ENCODE measurements at places on chromosomes 4 and X.
A peak's percentile ranks its signal among the peaks of the same experiment; 100 is the strongest.

DNA sequence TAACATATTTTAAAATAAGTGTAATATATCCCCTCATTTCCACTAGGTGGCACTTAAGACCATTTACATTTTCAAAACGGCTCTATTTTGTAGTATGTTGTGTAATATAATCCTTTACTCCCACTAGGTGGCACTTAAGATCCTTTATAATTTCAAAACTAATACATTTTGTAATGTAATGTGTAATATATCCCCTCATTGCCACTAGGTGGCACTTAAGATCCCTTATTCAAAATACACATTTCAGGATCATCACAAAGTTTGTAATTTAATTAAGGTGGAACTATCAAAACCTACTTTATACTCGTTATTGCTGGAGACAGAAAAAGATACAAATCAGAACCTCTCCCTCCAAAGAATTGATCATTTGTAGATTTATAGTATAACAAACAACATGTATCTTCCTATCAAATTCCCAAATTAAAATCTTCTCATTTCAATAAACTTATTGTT is 132.5 kb downstream of the ARHGAP6 start:
- peak; percentile 78 for DNase-seq

- peak; percentile 45 for DNase-seq
Measured at GRCh38 chr4:87856816-87857215, 24.0 kb downstream of the MEPE start.

DNA sequence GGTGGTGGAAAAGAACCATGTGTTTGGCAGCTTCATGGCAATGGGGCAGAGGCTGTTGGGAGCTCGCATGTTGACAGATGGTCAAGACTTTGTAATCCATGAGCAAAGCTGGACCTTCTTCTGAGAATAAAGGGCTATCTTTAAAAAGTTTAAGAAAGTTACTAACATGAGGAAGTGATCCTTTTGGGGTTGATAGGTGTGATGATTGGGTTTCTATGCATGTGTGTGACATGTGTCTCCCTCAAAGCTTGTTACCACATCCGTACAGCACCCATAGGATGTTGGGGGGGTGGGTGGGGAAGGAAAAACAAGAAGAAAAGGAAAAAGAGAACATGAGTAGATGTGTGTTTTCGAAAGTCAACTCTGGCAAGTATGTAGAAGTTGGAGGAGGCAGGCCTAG is 123.0 kb upstream of the TLR3 start:
- no peak for DNase-seq

- DNase-seq: peak; percentile 13
Measured at GRCh38 chr4:100299046-100299840, 109.0 kb upstream of the DDIT4L start.

GRCh38 chr4:663046-663437 is 11.0 kb downstream of the ATP5ME start:
- DNase-seq: no peak

Data from G401 (cell line).